ENCODE measurements at places on chromosomes 16 and 17. TPM values are rescaled to one million over a fixed set of nuclear protein-coding genes. Genes with fewer than 3 reads are reported as not detected.

Gene HOXB6
- not detected for total RNA-seq

Gene ABCC12
- total RNA-seq: not detected

Gene DHRS7C
- total RNA-seq: not detected

Gene LONP2
- total RNA-seq: 116 TPM

Gene KCNJ18
- total RNA-seq: not detected

Gene SEPTIN12
- total RNA-seq: not detected
